ENCODE measurements at places on chromosomes 16 and 17.
A peak's percentile ranks its signal among the peaks of the same experiment; 100 is the strongest.

- DNase-seq: no peak
Observed at GRCh38 chr16:68070249-68070730, 14.9 kb upstream of the NFATC3 start.

GRCh38 chr16:14284930-14285512, 213.9 kb downstream of the MRTFB start:
- peak; percentile 77 for DNase-seq

DNA sequence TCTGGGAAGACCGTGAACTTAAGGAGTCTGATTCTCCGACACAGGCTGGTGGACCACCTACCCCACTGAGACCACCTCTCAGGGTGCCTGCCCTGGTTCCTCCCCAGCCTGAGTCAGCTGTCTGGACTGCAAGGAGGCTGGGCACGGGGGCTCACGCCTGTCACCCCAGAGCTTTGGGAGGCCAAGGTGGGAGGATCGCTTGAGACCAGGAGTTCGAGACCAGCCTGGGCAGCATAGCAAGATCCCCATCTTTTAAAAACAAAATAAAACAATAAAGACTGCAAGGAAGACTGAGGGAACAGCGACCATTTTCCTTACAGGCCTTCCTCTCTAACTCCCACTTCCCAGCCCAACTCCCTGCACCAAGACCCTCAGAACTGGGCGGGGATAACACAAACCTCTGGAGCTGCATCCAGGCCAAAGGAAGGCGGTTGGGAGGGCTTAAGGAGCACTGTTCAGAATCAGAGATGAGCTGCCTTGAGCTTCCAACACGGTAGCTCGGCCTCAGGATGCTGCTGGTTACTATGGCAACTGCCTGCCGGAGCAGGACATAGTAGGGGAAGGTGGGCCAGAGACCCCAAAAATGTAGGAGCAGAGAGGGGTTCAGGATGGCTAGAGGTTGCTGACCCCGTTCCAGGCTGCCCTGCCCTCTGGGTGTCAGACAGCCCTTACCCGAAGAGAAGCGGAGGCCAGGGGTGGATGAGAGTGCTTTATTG, 4.4 kb downstream of the APOBR start:
- DNase-seq: no peak

DNA sequence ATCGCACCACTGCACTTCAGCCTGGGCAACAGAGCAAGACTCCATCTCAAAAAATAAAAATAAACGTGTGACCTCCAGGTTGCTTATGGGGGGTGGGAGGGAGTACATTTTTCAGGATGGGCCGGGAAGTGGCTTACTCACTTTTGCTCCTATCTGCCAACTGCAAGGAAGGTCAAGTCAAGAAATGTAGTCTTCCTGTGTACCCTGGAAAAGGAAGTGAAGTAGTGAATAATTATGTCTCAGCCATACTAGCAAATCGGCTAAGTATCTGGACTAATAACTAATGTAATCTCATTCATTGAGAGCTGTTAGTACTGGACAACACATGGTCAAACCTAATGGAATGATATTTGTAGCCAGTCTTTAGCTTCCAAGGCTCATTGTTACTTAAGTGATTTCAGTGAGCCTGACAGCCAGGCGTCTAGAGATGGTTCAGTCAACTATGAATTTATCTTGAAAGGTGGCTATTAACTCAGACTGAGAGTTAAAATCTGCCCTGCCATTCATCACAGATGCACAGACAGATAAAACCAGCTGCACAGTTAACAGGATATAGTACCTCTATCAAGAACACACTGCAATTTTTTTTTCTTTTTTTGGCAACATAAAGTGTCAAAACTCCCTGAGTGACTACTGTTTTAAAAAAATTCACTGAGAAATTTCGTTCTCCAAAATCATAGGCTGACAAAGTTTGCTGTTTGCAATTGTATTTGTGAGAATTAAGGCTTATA, 3.7 kb upstream of the TACO1 start:
- DNase-seq: no peak

- no peak for DNase-seq
Observed at GRCh38 chr17:5825717-5826330, 241.5 kb upstream of the NLRP1 start.

- DNase-seq: no peak
Observed at GRCh38 chr16:64236316-64236715, 885.5 kb downstream of the CDH11 start.

Measured in NCI-H345 (cell line).